ENCODE measurements at places on chromosomes 11 and 22. TPM values are rescaled to one million over a fixed set of nuclear protein-coding genes. Genes with fewer than 3 reads are reported as not detected.
A peak's percentile ranks its signal among the peaks of the same experiment; 100 is the strongest.

DNA sequence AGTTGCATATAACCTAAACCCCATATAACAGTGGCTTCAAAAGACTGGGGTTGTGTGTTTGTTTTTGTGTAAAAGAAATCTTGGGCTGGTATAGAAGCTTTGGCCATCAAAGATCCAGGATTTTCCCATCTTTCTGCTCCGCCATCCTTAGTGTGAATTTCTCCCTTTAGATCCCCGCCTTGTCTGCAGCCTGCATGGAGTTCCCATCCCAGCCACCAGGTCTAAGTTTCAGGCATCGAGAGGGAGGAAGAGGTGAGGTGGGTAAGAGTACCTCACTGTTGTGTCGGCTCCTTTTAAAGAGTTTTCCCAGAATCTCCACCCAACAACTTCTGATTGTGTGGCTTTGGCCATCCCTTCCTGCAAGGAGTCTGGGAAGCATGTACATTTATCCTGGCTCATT lies 195.5 kb upstream of the SORL1-AS1 start:
- H3K36me3 ChIP-seq, result no peaks in the 10 kb centered on the region
- no peak for DNase-seq
- H3K4me1 ChIP-seq, result no peaks in the 10 kb centered on the region

GRCh38 chr11:2213890-2214526 lies 42.4 kb upstream of the TH start:
- H3K4me3 ChIP-seq, result no peak overlapping the region
- H3K27ac ChIP-seq, result no peak overlapping the region
- no peaks in the 10 kb centered on the region for H3K4me1 ChIP-seq
- no peaks in the 10 kb centered on the region for H3K27me3 ChIP-seq
- no peaks in the 10 kb centered on the region for H3K36me3 ChIP-seq
- DNase-seq, result peak; percentile 46

GRCh38 chr11:11978098-11978637 lies 30.3 kb downstream of the DKK3 start:
- H3K27me3 ChIP-seq, result no peaks in the 10 kb centered on the region
- H3K4me1 ChIP-seq, result peaks cover 100% of the 10 kb centered on the region
- no peak overlapping the region for H3K4me3 ChIP-seq
- peak overlapping the region; percentile 93 for H3K27ac ChIP-seq
- H3K36me3 ChIP-seq, result peaks cover 4% of the 10 kb centered on the region
- DNase-seq, result peak; percentile 52

GRCh38 chr11:44067266-44067665 lies 1.2 kb downstream of the ACCS start:
- no peak overlapping the region for H3K27ac ChIP-seq
- no peaks in the 10 kb centered on the region for H3K27me3 ChIP-seq
- H3K4me1 ChIP-seq, result peaks cover 9% of the 10 kb centered on the region

DNA sequence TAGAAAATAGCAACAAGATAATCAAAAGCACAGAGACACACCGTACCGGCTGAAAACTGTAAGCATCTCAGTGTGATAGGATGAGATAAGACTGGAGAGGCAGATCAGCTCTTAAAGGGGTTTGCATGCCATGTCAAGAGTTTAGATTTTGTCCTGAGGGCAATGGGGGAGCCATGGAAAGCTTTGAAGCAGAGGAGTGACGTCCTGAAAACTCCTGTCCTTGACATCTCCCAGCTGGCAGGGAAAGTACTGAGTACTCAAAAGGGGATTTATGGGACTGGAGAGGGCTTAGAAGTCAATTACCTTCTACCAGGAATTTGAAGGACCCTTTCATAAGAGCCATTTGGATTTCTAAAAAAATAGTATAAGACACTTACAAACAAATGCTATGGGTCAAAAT lies 420.5 kb upstream of the NARS2 start:
- H3K36me3 ChIP-seq, result no peaks in the 10 kb centered on the region
- no peaks in the 10 kb centered on the region for H3K4me1 ChIP-seq
- no peak for DNase-seq

Gene CACNA1I
- total RNA-seq, result not detected

Gene KDM4D
- 0.90 TPM for total RNA-seq
